ENCODE measurements at places on chromosomes 2 and 18.

DNA sequence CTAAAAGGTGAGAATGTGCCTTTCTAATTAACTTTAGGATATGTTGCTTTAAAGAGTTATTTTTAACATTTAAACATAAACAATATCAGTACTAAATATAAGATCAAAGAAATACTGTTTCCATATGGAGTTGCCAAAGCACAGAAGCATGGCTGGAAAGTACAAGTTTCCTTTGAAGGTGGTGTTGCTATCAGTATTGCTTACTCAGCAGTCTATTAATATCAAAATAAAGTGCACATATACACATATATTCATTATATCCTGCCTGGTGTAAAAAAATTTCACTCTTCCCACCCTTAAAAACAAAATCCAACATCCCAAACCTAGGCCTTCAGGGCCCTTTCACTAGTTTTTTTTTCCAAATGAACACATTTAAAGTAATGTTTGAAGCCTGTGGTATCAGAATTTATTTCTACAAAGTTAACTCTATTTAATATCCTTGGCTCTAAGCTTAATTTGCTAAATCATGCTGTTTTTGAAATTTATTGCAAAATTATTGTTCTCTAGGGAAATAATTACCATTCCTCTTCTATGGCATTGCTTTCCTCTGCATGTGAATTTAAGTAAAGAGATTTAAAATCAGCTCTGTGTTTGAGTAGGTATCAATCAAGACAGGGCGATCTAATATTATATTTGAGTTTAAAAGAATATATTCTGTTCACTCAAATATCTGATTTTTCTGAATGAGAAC is 192.7 kb upstream of the MEIS1 start:
- DNase-seq = no peak

DNA sequence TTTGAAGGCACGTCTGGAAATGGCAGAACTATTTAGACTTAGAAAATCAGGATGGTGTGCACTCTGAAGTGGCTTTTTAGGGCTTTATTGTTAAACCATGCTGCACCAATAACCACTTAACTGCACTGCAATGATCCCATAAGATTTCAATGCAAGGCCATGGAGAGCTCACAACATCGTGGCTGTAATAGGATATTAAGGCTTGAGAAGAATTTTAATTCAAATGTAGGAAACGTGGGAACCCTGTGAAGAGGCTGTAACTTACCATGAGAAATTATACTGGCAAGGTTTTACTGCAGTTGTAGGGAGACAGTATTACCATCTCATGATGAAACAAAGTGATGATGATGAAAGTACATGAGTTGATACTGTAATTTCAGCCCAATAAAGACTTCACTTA is 242.5 kb downstream of the AFF3 start:
- DNase-seq = no peak

GRCh38 chr18:62954366-62954765 is 239.0 kb downstream of the PHLPP1 start:
- no peak for DNase-seq

DNA sequence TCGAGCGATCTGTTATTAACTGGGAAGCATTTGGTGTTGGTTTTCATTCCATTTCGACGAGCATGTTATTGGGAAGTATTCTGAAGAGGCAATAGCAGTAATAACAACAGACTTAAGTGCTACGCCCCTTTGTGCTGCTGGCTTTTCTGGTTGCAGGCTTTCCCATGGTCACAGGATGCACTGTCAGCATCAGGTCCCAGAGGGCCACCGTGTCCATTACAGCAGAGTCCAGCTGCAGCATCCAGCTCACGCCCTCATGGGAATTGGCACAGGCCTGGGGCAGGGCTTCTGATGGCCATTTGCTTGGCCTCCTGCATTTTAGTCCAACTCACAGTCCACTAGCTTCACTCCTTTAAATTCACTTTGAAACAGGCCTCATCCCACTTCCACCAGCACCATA is 44.4 kb downstream of the BCL2L11 start:
- no peak for DNase-seq

GRCh38 chr2:12877761-12878160 is 161.0 kb downstream of the TRIB2 start:
- DNase-seq = no peak

DNA sequence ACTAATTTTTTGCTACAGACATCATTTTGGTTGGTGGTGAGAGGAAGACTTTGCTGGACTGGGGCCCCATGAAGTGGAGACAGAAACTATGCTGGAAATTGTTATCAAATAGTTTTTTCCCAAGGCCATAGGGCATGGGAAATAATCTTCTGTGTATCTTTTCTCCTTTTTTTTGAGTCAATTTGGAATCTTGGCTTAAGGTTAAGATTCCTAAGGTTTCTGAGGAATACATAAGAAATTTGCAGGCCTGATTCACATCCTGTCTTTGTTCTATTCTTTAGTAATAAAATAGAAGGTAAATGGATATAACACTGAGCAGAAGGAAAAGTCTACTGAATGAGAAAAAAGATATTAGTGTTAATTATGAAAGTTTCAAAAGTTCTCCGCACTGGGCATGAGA is 16.6 kb downstream of the SMC6 start:
- no peak for DNase-seq

- no peak for DNase-seq
Observed at GRCh38 chr2:101253703-101254450, 1.2 kb downstream of the CNOT11 start.

GRCh38 chr18:12098374-12098773 is 4.7 kb downstream of the ANKRD62 start:
- no peak for DNase-seq

- no peak for DNase-seq
Observed at GRCh38 chr18:77622009-77622692, 372.5 kb downstream of the GALR1 start.

DNA sequence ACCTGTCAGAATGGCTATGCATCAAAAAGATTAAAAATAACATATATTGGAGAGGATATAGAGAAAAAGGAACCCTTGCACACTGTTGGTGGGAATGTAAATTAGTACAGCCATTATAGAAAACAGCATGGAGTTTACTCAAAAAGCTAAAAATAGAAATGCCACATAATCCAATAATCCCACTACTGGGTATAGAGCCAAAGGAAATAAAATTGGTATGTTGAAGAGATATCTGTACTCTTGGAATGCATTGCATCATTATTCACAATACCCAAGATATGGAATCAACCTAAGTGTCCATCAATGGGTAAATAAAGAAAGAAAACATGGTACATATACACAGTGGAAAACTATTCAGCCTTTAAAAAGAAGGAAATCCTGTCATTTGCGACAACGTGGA is 77.2 kb downstream of the C1D start:
- no peak for DNase-seq

DNA sequence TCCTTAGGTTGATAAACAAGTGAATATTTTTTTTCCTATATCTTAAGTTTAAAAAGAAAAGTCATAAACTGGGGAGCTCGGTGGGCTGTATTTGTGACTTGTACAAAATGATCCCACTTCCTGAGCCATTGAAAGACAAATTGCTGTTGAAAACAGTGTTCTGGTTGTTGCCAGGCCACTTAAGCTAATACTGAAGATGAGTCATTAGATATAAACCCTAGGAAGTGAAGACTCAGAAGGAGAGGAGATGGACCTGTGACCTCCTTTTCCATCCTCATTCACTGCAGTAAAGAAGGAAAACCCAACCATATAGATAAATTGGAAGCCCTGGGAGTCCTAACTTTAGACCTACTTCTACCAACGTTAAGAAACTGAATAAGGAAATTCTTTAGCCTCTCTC is 46.2 kb upstream of the SERPINE2 start:
- no peak for DNase-seq

DNA sequence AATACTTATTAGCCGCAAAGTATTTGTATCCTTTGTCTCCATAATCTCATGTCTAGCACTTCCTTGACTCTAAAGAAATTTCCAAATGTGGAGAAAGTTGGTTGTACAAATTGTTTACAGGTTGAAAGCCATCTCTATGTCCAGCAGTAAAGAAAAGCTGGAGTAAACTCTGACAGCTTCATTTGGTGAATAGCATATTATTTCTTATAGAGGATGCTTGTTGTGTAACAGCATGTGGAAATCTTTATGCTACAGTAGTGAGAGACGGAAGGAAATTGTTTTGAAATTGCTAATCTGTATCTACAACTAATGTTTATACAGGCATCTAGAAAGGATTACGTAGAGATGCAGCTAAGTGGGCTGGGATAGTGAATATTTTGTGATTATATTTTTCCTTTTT is 78.5 kb downstream of the UGGT1 start:
- DNase-seq = no peak

DNA sequence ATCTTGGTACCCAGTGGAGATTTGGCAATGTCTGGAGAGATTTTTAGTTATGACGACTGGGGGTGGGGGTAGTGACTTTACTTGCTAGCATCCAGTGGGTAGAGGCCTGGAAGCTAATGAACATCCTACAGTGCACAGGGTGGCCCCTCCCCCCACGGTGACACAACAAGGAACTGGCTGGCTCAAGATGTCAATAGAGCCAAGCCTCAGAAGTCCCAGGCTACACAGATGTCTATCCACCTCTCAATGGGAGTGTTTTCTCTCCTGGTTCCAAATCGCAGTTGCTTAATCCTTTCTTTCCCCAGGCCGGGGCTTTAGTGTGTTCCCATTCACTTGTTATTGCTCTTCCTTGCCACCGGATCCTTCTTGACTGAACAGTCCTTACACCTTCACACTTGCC is 9.3 kb upstream of the CCBE1 start:
- DNase-seq = no peak

- no peak for DNase-seq
Observed at GRCh38 chr2:86706220-86706619, 13.9 kb upstream of the RMND5A start.

DNA sequence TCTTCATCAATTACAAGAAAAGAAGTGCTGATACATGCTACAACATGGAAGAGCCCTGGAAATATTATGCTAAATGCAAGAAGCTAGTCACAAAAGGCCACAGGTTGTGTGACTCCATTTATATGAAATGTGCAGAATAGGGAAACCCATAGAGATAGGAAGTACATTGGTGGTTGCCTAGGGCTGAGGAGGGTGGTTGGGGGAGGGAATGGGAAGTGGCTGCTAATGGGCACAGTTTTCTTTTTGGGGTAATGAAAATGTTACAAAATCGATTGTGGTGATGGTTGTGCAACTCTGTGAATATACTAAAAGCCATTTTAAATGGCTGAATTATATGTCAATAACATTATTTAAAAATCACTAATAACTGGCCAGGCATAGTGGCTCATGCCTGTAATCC is 24.3 kb upstream of the RESP18 start:
- no peak for DNase-seq

GRCh38 chr2:96760986-96761832 is 507 bp downstream of the CNNM4 start:
- DNase-seq = no peak

GRCh38 chr2:54572636-54573536 is 116.8 kb downstream of the SPTBN1 start:
- DNase-seq = no peak

DNA sequence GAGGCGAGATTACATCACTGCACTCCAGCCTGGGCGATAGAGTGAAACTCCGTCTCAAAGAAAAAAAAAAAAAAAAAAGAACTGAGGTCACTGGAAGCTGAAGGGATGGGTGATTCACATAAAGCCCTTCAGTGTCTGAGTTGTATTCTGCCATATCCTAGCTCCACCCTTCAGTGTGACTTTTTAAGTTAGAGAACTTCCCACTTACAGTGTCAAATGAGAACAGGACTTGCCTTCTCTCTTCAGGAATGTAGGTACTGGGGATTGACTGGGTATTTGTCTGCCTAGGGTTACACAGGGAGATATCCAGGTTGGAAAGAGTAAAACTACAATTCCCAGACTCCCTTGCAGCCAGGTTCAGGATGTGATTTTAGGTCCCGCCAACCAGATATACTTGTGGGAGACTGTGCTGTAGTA is 37.9 kb downstream of the EHD3 start:
- DNase-seq = no peak

- DNase-seq = no peak
Observed at GRCh38 chr18:7958081-7958896, 391.2 kb downstream of the PTPRM start.

DNA sequence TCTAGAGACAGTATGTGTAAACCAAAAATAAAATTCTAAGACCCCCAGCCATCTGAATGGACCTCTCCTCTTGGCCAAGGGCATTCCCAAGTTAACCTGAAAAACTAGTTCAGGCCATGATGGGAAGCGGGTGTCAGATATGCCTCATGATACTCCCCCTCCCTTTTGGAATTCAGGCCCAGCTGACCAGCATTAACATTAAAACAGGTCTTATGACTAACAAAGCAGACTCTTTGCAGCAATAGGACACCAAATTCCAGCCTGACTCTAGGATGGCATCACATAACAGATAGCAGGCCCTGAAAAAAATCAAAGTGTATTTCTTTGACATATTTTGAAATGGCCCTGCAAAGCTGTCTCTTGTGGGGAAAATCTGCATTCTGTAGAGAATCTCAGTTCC is 73.3 kb upstream of the L3MBTL4 start:
- DNase-seq = no peak

GRCh38 chr18:44075038-44075437 is 605.6 kb upstream of the SETBP1 start:
- no peak for DNase-seq

DNA sequence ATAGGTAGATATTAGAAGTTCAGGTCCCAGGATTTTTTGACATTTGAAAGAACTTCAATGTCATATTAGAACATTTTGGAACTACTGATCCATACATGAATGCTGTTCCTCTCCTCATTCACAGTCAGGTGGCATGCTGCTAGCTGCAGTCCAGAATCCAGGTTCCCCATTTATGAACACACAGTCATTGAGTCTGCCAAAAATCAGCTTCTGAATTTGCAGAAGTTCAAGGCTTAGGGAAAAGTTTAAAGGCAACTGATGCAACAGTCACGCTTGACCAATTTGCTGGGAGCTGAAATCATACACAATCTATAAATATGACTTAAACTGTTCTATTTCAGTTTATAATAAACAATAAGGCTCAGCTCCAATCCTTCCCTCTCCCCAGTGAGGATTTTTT is 17.3 kb upstream of the TTR start:
- no peak for DNase-seq

GRCh38 chr18:57436191-57436964 is 1.2 kb downstream of the ONECUT2 start:
- no peak for DNase-seq

DNA sequence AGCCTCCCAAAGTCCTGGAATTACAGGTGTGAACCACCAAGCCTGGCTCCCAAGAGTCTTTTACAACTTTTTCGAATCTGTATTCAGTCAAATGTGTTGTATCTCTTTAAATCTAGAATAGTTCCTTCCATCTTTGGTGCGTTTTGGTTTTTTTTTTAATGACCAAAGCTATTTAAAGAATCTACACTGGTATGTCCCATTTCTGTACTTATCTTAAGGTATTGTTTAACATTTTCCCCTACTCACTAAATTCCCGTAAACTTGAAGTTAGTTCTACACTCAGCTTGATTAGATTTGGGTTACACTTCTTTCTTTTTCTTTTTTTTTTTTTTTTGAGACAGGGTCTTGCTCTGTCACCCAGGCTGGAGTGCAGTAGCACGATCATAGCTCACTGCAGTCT is 63.8 kb downstream of the TMEM237 start:
- no peak for DNase-seq
